A549 treated with CORT108297 at 1 μM for 4 hours (cell line): ENCODE measurements at places on chromosomes 7 and 10. TPM values are rescaled to one million over a fixed set of nuclear protein-coding genes. Genes with fewer than 3 reads are reported as not detected.

The FAM25C gene
- 0.53 to 3.3 TPM (median 1.4 TPM) in 4 of 5 replicates, not detected in the other for total RNA-seq

The MRLN gene
- total RNA-seq = not detected in 5 replicates

The ACBD7 gene
- 0.72 to 1.1 TPM (median 0.80 TPM) in 5 replicates for total RNA-seq

The SPACDR gene
- 0.51 to 0.72 TPM (median 0.68 TPM) in 5 replicates for total RNA-seq

The ADK gene
- total RNA-seq = 31.1 to 36.2 TPM (median 33.2 TPM) in 5 replicates

The C10orf67 gene
- total RNA-seq = 0.05 to 0.17 TPM (median 0.06 TPM) in 5 replicates

The PLAU gene
- 109 to 124 TPM (median 120 TPM) in 5 replicates for total RNA-seq

The TET1 gene
- 0.35 to 0.58 TPM (median 0.53 TPM) in 5 replicates for total RNA-seq

The ZNF786 gene
- 5.5 to 7.0 TPM (median 6.6 TPM) in 5 replicates for total RNA-seq

The HOXA13 gene
- total RNA-seq = 1.6 to 2.1 TPM (median 1.9 TPM) in 5 replicates

The PDE1C gene
- total RNA-seq = 3.7 to 5.6 TPM (median 4.9 TPM) in 5 replicates

The C10orf62 gene
- 0.10 TPM in 1 of 5 replicates, not detected in the others for total RNA-seq

The PRPS1L1 gene
- total RNA-seq = not detected in 5 replicates

The CAV2 gene
- 143 to 195 TPM (median 182 TPM) in 5 replicates for total RNA-seq

The GPRIN2 gene
- total RNA-seq = 26.2 to 47.1 TPM (median 37.6 TPM) in 5 replicates
